ENCODE measurements at places on chromosomes 1 and 21.

DNA sequence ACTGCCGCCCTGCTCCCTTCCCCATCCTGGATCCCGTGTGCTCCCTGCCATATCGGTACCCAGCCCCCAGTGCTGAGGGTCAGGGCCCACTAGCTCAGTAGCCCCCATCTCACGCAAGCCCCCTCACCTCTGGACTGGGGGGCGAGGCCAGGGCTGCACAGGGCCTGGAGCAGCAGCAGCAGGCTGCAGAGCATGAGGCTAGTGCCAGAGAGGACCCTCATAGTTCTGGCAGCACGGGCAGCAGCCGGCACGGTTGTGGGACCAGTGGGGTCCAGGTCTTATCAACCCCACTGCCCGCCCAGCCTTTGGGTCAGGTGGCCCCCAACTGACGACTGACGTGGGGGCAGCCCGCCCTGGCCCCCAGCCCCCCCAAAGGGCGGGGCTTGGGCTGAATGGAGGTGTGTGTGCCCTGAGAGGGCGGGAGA is at the start of gene MATN1:
TSS of gene MATN1 (minus strand) at position 255 of the 425 bp plus-strand sequence. CDS start at position 221, 34 bp downstream.
- no peak for DNase-seq

- DNase-seq: no peak
Observed at GRCh38 chr1:232658386-232658785, 28.5 kb upstream of the SIPA1L2 start.

DNA sequence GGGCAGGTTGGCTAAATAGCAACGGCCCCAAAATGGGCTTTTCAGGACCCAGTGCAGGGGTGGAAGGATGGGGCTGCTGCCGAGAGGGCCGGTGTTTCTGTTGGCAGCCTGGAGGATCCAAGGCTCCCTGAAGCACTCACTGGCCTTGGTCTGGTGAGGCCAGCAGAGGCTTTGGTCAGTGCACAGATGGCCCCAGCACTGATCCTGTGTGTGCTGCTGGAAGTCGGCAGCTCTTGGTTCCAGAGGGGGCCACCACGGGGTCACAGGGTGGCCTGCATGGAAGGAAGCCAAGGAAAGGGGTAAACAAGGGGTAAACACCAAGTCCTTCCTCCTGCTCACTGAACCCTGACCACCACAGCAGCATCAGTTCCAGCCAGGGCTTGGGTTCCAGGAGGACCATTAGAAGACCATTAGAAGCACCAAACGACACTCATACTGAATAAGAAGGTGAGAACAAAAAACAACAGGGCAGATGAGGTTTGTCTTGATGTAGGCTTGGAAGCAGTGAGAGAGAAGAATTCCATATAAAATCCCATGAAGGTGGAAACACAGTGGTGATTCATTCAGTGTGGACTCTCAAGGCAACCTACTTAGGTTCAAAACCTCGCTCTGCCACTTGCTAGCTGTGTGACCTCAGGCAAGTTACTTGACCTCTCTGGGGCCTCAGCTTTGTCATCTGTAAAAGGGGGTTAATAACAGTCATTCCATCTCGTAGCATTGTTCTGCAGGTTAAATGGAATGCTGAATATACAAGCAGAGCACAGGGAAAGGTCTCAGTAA is 184.5 kb downstream of the RUNX1 start:
- DNase-seq: no peak

- DNase-seq: no peak
Observed at GRCh38 chr21:26148071-26148839, 22.3 kb downstream of the APP start.

- DNase-seq: no peak
Observed at GRCh38 chr1:211472724-211473123, 19.2 kb downstream of the RD3 start.

- no peak for DNase-seq
Observed at GRCh38 chr1:81452693-81453366, 347.9 kb upstream of the ADGRL2 start.

GRCh38 chr1:78165816-78166215 is 120.0 kb downstream of the GIPC2 start:
- DNase-seq: no peak

DNA sequence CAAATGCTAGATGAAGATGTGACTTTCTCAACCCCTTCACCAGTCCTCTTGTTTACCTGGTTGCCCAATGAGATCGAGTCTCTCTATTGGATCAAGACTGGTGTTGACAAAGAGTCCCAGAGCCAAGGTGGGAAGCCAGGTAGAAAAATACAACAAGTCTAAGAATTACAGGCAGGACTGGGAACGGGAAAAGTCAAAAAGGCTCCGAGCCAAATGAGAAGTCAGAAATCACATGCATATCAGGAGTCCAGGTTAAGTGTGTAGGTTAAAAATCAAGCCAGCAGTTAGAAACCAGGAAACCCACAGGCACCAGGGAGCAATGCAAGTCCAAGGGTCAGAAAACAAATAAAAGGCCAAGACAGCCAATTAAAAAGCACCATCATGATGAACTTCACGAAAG is 27.4 kb upstream of the DUSP23 start:
- no peak for DNase-seq

Measured in NCI-H524 treated with DMSO at 0.1 percent for 48 hours (cell line).